Glutamatergic neuron (in vitro differentiated cells): ENCODE measurements at places on chromosomes 1 and 21. TPM values are rescaled to one million over a fixed set of nuclear protein-coding genes. Genes with fewer than 3 reads are reported as not detected.

SASS6 gene
- 4.0 TPM for total RNA-seq

PHLDA3 gene
- 18.5 TPM for total RNA-seq

RAD54L gene
- 4.6 TPM for total RNA-seq

IRF6 gene
- 0.47 TPM for total RNA-seq

TTC22 gene
- total RNA-seq: not detected
